ENCODE measurements at places on chromosomes 3 and 15.

DNA sequence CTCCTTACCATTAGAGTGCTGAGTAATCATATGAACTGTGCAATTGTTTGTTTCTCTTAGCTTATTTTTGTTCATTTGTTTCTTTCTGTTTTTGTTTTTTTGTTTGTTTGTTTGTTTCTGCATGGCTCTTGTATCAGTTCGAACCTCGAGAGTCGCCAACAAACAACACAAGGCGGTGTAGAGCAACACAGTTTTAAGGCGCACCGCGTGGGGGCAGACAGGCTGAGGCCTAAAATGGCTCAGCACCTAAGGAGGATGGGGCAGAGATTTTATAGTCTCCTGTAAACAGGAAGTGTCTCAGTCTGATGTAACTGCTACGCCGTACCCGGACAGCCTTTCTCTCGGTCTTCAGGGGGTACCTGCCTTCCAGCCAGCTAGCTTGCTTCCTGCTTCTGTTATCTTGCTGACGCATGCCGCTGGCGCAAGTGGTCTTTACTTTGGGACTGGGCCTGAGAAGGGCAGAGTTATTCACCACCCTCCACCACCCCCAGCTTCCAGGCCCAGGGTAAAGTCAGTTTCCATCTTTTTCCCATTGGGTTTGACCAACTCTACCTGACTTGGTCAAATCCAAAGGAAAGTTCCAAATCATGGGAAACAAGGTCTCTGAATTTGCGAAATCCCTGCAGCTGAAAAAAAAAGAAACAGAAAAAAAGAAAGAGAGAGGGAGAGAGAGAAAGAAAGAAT, 25.8 kb upstream of the MFGE8 start:
- DNase-seq: no peak

DNA sequence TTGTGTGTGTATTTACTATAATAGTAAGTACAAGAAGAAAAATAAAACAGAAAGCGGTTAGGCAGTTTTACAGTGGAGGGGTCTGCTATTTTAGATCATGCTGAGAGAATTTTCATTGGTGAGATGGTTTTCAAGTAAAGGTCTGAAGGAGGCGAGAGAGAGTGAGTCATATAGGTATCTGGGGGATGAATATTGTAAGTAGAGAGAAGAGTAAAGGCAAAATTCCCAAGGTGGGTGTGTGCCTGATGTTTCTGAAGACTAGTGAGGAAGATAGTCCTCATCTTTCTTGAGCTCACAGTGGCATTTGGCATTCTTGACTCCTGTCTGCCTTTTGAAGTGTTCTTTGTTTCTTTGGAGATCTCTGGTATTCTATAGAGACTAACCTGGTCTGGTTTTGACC, 38.6 kb downstream of the CRYBG3 start:
- DNase-seq: no peak

GRCh38 chr3:184234224-184234623, 4.8 kb downstream of the VWA5B2 start:
- no peak for DNase-seq

DNA sequence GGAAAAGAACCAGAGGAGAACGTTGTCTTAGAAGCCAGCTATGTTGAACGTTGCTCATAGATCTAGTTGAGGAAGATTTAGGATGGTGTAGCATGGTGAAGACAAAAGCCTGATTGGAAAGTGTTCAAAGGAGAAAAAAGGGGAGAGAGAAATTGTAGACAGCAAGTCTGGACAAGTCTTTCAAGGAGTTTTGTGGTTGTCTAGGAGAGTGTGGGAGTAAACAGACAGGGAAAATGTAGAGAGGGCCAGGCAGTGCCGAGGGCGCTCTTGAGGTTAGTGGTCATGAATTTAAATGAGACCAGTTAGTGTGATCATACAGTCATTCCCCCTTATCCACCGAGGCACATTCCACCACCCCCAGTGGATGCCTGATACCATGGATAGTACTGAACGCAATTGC, 167.5 kb upstream of the IL12A start:
- no peak for DNase-seq

DNA sequence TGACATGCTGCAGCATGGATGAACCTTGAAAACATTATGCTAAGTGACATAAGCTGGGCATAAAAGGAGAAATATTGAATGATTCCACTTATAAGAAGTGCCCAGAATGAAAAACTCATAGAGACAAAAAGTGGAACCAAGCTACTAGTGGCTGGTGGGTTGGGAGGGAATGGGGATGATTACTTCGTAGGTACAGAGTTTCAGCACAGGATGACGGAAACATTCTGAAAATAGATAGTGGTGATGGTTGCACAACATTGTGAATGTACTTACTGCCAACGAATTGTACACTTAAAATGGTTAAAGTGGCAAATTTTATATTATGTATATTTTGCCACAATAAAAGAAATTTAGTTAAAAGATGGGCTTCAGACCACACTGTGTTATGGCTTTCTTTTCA, 93.6 kb downstream of the RPLP1 start:
- no peak for DNase-seq

DNA sequence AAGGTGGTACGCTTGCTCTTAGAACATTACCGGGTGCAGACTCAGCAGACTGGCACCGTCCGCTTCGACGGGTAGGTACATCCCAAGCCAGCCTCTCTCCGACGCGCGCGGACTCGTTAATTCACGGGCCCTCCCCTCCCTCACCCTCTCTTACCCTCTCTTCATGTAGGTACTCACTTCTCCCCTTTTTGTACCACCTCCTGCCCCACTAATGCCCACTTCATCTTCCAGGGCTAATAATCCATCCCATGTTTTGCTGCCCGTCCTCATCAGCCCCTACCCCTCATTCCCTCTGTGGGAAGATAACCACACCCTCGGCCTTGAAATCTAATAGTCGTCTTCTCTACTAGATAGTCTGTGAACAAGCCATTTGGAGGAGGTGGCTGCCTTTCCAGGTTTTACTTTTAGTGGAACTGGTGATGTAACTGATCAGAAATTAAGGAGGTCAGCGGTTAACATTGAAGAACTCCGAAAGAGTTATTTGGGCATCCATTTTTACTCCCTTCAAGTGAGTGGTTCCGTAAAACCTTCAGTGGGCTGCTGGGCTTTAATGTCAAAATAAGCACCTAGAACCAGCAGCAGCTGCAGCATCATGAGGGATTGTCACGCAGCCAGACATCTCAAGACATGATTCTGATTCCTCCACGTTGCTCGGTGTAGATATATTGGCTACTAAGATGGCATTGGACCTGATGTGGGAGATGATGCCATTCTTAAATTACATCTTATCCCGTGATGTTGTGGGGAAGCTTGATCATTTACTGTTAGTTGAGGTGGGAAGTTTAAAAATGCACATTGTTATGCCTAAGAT, 1.3 kb downstream of the FEM1B start:
- no peak for DNase-seq

DNA sequence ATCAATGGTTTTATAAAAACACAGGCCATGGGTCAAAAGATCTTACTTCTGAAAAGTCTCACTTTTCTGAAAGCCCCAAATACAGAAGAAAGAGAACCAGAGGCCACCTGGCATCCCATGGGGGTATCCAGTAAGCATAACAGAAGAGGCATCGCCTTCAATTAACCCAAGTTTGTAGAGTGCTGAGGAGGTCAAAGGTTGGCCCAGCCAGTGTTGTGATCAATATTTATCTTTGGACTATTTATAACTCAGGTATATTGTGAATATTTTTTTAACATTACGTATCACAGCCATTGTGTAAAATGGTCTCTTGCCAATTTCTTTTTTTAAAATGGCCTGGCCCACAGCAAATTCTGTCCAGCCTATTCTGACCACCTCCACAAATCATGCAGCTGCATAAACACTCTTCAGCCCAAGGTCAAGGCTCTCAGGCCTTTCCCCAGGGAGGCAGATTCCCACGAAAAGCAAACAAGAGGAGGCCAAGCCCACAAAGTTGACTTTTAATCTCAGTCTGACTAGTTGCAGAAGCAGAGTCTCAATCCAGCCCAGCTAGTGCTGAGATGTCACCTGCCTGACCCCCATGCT, 26.2 kb upstream of the SPTBN5 start:
- DNase-seq: no peak

- DNase-seq: no peak
Observed at GRCh38 chr15:68487087-68487843, 55.3 kb upstream of the ITGA11 start.

DNA sequence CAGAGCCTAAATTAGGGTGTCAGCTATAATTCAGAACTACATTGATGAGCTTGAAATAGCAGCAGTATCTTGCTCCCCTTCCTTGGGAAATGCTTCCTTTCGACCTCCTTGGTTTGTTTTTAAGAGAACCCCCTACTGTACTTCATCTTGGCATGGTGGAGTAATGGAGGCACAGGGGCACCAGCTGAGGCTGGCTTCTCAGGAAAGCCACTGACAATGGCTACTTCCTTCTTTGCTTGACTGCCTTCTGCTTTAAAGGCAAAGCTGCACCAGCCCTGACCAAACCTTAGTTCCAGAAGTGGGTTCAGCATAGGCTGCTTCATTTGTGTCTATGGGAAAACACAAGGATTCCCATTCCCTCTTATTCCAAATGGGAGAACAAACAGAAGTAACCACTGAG, 1.5 kb upstream of the FBXL22 start:
- no peak for DNase-seq

DNA sequence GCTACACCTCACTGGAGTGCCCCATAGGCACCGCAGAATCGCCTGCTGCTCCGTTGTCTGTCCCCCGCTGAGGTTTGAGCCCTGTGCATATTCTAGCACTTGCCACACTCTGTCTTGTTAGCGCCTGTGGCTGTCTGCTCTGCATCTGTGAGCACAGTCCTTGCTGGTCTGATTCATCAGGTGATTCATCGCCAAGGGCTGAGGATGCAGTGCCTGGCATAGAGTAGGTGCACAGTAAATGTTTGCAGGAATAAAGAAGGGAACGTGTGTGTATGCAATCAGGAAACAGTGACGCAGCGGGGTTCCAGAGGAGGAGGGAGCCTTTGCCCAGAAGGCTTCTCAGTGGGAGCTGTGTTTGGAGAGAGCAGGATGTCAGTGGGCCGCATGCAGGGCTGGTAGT, 124.0 kb upstream of the PLXNA1 start:
- no peak for DNase-seq

- DNase-seq: no peak
Observed at GRCh38 chr3:118938183-118938961, 96.3 kb downstream of the IGSF11 start.

DNA sequence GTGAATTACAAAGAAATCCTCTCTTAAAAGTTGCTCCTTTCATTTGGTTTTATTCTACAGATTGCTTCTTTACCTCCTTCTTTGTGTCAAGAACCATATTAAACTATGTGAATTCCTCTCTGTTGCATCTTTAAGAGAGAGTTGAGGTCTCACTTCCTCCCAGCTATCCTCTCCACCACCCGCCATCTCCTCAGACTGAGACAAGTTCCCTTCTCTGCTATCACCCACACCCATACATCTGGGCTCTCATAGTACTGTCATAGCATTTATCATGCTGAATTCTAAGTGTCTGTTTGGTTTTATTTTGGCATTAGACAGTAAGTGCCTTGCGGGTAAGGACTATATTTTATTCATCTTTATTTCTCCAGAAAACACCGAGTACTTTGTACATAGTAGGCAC, 54.2 kb downstream of the B3GALNT1 start:
- DNase-seq: no peak

GRCh38 chr15:39793923-39794322, 11.3 kb upstream of the FSIP1 start:
- DNase-seq: no peak

DNA sequence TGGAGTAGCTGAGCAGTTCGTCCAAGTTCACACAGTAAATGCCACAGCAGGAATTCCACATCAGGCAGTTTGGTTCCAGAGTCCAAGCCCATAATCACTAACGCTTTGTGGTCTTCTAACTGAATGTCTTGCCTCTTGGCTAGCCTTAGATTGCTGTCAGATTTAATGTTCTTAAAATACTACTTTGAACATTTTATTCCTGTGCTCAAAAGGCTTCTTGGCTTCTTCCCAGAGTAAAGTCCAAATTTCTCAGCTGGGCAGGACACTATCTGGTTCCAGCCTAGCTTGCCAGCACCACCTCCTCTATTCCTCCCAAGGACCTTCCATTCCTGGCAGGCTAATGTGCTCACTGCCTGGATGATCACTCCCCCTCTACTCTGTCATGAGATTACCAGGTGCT, 256.9 kb downstream of the SQOR start:
- DNase-seq: no peak

GRCh38 chr3:147613725-147614124, 204.6 kb downstream of the ZIC1 start:
- no peak for DNase-seq

- no peak for DNase-seq
Observed at GRCh38 chr3:155326244-155326643, 32.8 kb upstream of the STRIT1 start.

DNA sequence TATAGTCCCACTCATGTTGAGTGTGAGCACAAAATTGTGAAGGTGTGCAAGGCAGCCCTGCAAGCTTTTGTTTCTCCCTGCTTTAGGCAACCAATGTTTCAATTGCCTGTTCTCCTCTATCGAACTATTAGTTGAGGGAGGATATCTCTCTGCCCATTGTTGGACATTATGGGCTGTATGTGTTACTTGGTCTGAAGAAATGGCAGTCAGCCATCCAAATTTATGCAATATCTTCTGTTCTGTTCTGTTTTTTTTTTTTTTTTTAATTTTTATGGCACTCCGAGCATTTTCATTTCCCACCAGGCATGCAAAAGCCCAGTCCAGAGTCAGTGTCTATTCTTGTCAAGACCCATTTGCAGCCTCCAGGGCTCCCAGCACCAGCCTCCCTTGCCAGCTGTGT, 44.0 kb downstream of the ANAPC13 start:
- no peak for DNase-seq

- DNase-seq: no peak
Observed at GRCh38 chr3:195697582-195698324, 23.0 kb upstream of the MUC20 start.

DNA sequence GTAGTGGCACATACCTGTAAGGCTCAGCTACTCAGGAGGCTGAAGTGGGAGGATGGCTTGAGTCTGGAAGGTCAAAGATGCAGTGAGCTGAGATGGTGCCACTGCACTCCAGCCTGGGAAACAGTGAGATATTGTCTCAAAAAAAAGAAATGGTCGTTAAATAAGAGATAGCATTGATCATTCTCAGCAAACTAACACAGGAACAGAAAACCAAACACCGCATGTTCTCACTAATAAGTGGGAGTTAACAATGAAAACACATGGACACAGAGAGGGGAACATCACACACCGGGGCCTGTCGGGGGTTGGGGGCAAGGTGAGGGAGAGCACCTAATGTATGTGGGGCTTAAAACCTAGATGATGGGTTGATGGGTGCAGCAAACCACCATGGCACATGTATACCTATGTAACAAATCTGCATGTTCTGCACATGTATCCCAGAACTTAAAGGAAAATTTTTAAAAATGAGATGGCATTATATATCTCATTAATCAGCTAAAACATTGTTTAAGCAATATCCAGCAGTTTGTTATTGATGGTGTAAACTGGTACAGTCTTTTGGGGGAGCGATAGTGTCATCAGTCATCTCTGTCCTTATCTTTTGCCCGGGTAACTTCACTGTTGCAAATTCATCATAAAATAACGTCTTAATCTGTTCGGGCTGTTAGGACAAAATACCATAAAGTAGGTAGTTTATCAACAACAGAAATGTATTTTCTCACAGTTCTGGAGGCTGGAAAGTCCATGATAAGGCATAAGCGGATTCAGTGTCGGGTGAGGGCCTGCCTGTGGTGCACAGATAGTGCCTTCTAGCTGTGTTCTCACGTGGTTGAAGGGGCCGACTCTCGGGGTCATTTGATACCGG, 1.7 kb upstream of the MAN2A2 start:
- DNase-seq: no peak

GRCh38 chr3:195052939-195053338, 218.0 kb downstream of the XXYLT1 start:
- no peak for DNase-seq

All from activated CD4-positive, alpha-beta T cell treated with anti-CD3 and anti-CD28 coated beads for 4 hours (primary cell).